ENCODE measurements at places on chromosomes 2 and 18. TPM values are rescaled to one million over a fixed set of nuclear protein-coding genes. Genes with fewer than 3 reads are reported as not detected.

The VWC2L gene
- not detected for total RNA-seq

The VRK2 gene
- 21.9 TPM for total RNA-seq

The GPBAR1 gene
- 3.7 TPM for total RNA-seq

The UGT1A4 gene
- not detected for total RNA-seq

The C1QL2 gene
- total RNA-seq, result not detected

DNA sequence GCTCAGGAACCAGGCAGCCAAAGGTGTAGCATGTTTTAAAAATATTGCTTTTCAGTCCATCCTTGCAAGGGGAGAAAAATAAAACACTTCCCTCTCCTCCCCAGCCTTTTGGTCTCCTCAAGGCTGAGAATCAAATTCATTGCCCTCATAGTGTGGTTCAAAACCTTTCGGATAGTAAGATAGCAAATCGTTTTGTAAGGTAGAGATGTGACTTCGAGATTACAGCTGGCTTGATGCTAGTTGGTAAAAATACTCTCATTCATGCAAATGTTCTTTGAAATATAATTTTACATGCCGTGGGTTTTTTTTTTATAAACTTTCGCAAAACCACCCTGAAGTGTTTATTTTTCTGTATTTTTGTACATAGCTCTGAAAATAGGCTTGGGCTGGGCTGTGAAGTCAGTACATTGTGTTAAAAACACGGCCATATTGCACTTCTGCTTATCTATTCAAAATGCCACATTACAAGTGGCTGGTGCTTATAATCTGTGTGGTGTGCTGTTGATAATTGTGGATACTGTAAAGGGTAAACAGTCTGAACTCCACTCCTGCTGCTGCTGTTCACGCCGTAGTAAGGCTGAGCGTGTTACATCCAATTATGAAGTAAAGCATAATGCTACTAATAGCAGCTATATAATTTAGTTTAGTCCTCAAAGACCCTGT lies 172.0 kb upstream of the SIX3 start:
- no peak for DNase-seq

DNA sequence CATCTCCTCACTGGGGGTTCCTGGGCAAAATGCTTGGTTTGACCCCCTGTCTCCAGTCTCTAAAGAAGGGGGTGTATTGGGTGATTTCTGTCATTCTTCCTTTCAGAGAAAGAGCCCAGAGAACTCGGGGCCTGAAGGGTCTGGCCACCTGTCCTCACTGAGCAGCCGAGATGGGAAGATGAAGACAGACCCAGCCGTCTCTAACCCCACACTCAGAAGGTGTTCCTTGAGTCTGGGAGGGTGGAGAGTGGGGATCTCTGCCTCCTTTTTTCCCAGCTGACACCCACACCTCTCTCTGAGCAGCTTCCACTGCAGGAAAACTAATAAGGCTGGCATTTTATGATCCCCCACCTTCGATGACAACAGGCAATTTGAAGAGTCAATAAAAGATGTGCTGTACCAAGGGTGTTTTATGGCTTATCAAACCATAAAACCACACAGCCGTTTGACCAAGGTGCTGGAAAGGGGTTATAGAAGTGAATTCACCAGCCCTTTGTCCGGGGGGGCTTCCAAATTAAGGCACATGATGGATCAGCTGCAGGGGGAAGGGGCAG lies 213.8 kb downstream of the SMAD2 start:
- DNase-seq, result no peak

DNA sequence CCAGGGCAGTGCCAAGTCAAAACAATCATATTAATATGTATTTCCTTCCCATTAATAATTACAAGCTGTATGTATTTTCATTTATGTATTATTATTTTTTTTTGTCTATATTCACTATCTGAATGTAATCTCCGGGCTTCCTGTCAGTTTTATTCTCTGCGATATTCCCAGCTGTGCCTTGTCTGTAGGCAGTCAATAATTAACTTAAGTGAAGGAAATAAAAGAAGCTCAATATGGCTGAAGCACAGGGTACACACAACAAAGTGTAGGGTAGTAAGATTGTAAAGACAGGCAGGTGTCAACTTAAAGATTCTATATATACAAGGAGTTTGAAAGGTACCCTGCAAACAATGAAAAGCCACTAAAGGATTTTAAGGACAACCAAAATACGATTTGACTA lies 122.9 kb downstream of the ROCK1 start:
- no peak for DNase-seq

DNA sequence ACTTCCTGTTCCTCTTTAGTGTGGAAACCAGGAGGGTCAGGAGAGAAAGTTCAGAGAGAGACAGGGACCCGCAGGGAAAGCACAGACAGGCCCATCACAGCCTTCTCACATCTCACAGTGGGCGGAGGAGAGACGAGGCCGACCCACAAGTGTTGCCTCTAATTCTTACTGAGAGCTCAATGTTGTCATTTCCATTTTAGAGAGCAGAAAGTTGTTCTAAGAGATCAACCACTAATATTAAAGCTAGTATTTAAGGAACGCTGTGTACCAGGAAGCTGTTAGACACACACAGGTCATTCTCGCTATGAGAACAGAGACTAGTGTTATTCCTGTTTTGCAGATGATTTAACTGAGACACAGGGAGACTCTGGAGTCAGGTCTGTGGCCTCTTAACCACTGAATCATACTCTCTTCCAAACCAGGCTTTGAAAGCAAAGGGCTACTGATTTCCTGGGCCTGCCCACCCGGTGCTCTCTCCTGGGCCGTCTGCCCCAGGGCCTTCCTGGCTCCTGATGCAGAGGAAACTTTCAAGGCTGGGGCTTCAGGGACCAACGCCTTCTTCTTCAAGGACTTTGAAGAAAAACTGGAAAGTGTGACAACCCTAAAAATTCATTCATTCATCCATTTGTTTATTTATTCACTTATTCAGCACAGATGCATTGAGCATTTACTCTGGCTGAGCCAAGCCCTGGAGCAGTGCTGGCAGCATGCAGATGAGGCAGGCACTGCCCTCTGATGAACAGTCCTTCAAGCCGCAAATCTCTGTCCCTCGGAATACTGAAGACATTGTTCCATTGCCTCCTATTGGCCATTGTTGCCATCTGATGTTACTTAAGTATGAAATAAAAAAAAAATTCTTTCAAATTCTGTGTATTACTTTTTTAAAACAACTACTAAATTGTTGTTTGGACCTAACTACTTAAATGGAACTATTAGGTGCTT lies 37.2 kb upstream of the BIN1 start:
- DNase-seq, result no peak

GRCh38 chr18:33804258-33804657 lies 226.2 kb downstream of the ASXL3 start:
- DNase-seq, result no peak

- peak; percentile 72 for DNase-seq
Measured at GRCh38 chr2:70141212-70141901, 49.5 kb downstream of the C2orf42 start.

DNA sequence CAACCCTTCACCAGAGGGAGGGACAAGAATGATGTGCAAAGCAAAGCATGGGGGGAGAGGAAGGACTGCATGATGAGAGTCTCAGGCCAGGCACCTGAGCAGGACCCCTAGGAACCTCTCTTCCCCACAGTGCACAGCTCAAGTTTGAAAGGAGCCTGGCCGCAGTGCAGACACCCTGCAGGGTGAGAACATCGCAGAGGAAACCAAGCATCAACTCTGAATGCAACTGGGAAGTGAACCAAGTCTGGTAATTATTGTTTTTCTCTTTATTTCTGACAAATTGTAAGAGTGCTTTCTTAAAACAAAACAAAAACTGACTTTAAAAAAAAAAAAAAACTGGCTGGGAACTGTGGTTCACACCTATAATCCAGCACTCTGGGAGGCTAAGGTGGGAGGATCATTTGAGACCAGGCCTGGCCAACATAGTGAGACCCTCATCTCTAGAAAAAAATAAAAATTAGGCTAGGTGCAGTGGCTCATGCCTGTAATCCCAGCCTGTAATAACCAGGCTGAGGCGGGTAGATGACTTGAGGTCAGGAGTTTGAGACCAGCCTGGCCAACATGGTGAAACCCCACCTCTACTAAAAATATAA lies 15.3 kb downstream of the NPC1 start:
- DNase-seq, result no peak

DNA sequence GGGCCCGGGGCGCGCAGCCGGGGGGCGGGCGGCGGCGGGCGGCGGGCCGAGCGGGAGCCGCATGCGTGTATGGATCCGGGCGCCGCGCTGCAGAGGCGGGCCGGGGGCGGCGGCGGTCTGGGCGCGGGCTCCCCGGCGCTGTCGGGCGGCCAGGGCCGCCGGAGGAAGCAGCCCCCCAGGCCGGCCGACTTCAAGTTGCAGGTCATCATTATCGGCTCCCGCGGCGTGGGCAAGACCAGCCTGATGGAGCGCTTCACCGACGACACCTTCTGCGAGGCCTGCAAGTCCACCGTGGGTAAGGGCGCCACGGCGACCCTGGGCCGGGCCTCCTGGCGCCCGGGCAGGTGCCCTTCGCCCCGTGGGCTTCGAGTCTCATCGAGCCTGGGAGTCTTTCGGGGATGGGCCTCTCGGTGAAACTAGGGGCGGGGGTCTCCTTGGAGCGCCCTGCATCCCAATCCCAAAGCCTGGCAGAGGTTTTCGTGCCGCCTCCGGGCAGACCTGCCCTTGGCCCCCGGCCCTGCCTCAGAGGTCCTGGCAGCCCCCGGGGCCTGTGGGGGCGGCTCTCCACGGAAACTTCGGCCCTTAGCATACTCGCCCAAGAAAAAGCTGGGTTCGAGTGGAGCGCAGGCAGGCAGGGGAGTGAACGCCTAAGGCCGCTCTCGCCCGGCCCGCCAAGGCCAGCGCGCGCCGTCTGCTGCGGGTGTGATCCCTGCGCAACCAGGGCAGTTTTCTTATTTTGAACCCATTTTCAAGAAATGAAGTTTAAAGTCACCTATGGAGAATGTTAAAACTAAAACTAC lies 622 bp downstream of the RAB12 start:
- DNase-seq, result peak; percentile 56

- no peak for DNase-seq
Measured at GRCh38 chr2:186822323-186822722, 26.6 kb downstream of the ZSWIM2 start.

DNA sequence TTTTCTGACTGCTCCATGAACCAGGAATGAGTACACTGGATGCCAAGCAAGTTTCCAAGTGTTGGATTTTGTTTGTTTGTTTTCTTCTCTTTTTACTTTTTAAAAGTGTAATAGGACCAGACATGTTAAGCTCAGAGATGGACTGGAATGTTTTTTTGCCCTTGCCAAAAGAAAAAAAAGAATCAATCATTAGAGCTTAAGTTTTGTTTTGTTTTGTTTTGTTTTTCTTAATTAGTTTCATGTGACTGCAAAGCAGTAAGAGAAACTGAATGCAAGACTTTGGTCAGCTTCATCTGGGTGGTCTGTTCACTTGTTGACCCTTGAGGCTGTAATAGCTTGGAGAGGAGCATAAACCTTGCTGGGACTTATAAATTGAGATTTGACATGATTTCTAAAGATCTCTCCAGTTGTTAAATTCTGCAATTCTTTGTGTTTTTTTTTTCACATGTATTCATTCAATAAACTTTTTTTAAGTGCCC lies 42.4 kb upstream of the SLC1A4 start:
- DNase-seq, result no peak

GRCh38 chr2:86275384-86275799 lies 62.0 kb downstream of the REEP1 start:
- no peak for DNase-seq

- DNase-seq, result no peak
Measured at GRCh38 chr2:209351636-209352035, 72.2 kb upstream of the MAP2 start.

All from aorta (tissue), 5 donors.